Chondrocyte (in vitro differentiated cells): ENCODE measurements at places on chromosomes 6 and 20.

DNA sequence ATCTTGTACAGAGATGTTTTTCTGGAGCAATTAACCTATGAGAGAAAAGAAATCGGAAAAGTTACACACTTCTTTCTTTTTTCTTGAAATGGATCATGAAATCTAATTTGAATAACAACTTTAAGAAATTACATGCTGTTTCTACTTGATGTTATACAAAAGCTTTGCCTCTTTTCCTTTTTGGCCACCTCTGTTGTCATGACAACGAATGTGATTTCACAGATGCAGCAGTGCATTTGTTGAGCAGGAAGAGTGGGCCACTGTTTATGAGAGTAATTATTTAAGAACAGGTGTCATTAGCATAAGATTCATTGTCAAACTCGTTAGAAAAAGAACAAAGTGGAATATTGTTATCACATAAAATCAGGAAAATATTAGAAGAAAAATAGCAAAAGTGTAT, 148.3 kb upstream of the IMPG1 start:
- no peak for DNase-seq

DNA sequence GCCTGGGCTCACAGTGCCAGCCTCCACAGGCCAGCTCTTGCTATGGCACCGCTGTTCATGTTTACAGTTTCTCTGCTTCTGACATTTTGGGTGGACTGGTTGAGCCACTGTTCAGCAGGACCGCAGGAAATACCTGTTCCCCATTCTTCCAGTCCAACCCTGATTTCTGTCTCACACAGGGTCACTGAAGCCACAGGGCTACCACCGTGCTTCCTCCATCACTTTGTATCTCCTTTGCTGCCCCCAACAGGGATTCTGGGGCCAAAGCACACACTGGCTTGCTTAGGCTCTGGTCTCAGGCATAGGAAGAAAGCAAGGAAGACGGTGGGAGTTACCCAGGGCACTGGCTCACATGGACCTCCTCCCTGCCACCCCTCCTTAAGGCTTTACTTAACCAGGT, 164.5 kb downstream of the UNC5CL start:
- DNase-seq = no peak

GRCh38 chr6:73798592-73798991, 102.6 kb downstream of the CD109 start:
- DNase-seq = no peak

DNA sequence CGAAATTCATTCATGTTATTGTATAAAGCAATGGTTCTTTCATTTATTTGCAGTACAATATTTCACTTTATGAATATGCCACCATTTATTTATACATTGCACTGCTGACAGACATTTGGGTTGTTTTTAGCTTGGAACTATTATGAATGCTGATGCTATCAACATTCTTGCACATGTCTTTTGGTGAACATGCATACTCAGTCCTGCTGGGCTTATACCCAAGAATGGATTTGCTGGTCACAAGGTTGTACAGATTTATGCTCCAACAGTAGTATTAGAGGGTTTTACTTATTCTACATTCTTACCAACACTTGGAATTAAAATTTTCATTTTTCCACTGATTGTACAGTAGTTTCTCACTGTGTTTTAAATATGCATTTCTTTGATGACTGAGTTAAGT, 126.2 kb downstream of the PTPRK start:
- DNase-seq = no peak
